ENCODE measurements at places on chromosomes 2 and 18.

DNA sequence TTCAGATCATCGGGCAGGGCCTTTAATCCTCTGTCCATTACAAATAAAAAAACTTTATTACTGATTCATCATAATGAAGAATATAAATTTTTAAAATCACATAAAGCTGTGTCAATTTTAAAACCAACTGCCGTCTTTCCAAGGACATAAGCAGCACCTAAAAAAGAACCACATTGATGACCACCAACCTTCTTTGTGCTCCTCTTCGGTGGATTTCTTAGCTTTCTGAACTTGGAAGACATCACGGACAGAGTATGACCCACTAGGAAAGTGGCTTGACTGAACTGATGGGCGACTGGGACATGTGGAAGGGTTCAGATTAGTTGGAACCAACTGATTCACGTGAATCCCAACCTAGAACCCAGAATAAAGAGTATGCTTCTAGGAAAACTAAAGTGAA is 68.9 kb downstream of the EIF5B start:
- no peak for DNase-seq

GRCh38 chr2:175829741-175830140 is 172.3 kb downstream of the LNPK start:
- DNase-seq = no peak

- peak; percentile 18 for DNase-seq
Observed at GRCh38 chr18:35580701-35581539, 620 bp upstream of the GALNT1 start.

DNA sequence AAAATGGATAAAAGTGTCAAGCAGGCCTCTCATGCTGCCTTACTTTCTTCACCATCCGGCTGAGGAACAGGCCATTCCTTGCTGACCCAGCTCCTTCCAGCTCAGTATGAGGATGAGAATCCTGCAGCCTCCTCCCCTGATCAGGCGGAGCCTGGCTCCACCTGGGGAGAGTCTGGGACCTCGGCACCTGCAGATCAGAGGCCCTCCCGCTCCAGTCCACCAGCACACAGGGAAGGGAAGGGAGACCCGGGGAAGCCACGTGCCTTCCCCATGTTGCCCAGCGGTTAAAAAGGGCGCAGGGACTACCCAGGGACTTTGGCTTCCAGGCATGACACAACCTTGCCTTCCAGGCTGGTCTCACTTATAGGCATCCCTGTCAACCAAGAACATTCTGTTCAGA is 172.0 kb downstream of the NDUFA10 start:
- DNase-seq = no peak

GRCh38 chr2:43448011-43448821 is 147.6 kb downstream of the THADA start:
- DNase-seq = no peak

- no peak for DNase-seq
Observed at GRCh38 chr2:129554373-129554772, 425.1 kb upstream of the RAB6C start.

DNA sequence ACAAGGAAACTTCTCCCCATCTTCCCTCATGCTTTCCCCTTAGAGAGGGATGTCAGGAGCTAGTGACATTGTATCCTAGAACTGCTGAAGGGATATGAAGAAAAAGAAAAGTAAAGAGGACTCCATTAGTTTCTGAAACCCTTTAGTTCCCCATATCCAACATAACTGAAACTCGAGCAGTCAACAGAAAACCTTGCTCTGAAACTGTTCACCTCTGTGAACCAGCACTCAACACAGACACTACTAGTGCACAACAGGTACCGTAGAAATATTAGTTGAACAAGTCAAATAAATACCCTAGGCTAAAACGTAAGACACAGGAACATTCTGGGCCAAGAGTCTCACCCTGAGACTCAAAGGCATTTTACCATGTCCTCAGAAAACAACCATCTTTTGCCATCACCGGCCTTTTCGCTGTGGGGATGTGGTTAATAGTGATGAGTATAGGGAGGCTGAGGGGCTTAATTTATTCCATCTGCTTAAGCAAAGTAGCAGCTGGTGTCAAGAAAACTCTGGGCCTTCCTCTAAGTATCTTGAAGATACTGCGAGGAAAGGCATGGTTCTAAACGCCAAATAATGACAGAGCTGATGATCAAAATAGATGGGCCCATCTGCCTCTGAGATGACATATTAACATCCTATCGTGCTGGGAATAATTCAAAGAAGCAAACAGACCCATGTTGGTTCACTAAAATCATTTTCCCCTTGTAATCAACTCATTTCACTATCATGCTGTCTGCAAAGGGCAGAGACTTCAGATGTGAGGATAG is 156.8 kb downstream of the STK39 start:
- no peak for DNase-seq

DNA sequence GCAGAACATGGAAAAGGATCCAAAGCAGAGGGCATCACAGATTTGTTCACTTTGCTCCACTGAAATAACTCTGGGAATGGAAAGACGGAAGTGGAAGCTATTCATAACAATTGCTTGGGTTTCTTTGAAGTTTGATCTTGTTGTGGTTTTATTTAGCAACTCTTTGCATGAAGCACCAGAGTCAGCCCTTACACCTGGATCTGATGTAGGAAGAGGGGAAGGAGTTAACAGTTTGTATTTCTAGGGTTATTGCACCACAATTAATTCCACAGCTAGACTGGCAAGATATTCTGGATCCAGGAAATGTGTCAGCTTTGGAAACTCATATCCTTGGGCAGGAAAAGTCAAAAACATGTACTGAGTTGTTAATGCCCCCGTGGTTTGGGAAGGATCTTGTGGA is 1143.4 kb downstream of the CNTNAP5 start:
- no peak for DNase-seq

DNA sequence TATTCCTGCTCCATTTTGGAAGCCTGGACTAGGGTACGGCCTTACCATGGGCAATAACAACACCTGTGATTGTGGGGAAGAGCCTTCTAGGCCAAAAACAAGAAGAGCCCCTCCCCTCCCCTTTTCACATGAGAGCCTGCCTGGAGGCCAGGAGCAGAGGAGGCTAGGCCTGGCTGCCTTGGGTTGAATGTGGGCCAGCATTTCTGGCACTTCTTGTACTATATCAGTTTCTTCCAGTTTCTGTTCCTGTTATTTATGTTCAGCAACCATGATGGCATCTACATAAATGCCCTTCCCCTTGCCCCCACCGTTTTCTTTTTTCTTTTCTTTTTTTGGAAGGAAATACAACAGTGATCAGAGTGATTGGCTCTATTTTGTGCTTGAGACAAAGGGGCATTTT is 58.4 kb downstream of the KCTD18 start:
- no peak for DNase-seq

DNA sequence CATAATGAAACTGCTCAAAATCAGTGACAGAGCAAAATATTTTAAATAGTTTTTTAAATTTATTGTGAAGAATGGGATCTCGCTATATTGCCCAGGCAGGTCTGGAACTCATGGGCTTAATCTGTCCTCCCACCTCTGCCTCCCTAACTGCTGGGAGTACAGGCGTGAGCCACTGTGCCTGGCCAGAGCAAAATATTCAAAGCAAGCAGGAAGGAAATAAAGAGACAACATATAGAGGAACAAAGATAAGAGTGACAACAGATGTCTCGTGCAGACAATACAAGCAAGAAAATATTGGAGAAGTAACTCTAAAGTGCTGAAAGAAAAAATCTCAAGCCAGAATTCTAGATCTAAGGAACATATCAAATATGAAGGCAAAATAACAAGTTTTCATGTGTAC is 5.0 kb upstream of the SCLY start:
- DNase-seq = no peak

DNA sequence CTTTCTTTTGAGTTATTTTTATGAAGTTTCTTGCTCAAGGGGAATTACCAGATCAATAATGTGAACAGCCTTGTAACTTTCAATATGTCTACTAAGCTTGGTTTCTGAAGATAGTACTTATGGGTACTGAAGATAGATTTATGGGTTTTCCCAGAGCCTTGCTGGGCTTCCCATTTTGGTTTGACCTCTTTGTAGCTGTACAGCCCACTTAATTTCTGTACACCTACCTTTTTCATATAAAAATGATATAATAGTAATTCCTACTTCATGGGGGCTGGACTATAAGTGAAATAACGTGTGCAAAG is 22.2 kb downstream of the IL1R2 start:
- DNase-seq = no peak

DNA sequence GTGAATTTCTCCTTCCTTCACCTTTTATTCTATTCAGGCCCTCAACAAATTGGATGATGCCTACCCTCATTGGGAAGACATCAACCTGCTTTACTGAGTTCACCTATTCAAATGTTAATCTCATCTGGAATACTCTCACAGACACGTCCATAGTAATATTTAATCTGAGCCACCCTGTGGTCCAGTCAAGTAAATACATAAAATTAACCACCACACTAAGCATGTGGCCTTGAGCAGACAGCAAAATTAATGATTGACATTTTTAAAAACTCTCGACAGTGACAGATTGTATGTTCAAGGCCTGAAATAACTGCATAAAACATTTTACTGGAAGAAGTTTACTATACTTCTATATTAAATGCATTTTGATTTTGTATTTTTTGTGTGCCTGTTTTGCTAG is 540.6 kb upstream of the GCFC2 start:
- no peak for DNase-seq

DNA sequence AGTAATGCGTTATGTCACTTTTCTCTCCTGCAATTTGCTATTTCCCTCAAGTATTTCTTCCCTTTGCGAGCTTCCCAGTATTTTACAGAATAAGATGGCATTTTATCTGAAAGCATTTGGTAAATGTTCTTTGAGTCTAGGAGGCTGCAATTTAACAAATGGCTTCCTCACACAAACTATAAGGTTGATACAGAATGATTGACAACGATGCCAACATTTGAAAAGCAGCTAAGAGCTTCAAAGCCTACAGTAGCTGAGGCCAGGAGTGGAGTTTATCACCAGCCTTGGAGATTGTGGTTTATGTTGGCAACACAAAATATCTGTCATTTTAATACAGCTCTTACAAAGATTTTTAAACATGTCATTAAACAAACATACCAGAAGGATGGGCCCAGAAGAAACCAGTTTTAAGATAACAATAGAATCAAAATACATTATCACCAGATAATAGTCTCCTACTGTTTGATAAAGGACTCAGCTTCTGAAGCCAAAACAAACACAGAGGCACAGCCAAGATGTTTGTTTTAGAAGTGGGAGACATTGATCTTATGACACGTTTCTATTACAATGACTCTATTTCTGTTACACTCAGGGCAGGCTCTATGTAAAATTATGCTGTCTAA is 711.4 kb upstream of the ACVR2A start:
- DNase-seq = no peak

DNA sequence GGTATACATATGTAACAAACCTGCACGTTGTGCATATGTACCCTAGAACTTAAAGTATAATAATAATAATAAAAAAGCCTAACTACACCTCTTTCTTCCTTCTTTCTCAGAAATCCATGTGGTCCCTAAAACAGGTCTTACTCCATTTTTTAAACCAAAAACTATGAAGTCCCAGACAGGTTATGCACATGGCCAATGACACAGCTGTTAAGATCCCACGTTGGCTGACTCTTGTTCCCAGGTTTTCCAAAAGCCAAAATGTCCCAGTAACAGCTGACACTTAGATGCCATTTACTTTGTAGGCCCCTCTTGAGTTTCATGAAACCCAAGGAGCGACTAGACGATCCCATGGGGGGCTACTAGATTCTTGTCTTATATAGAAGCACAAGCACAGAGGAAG is 97.0 kb downstream of the KCNF1 start:
- DNase-seq = no peak

DNA sequence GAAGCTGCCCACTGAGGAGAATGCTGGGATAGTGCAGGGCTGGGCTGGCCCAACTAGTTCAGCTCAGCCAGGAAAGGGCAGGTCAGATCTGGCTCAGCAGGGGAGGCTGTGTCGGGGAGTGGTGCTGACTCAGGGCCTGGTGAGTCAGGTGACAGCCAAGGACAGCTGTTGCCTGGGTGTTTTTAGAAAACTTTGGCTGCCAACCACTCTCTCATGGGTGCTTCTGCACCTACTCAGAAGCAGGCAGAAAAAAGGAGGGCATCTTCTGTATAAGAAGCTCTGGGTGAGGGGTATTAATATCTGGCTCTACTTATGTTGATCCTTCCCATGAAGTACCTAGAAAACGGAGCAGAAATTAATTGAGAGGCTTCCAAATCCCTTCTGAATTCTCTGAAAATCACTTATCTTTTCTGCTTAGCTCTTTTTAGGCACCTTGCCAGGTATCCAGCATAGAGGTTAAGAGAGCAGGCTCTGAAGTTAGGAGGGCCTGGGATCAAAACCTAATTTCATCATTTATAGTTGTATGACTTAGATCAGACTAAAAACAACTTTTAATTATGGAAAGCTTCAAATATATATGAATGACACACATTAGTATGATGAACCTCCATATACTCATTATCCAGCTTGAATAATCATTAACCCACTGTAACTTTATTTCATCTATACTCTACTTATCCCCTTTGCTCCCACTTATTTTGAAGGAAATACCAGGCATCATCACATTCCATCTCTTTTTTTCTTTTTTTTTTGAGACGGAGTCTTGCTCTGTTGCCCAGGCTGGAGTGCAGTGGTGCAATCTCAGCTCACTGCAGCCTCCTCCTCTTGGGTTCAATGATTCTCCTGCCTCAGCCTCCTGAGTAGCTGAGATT is 15.5 kb upstream of the RAB10 start:
- peak; percentile 94 for DNase-seq

DNA sequence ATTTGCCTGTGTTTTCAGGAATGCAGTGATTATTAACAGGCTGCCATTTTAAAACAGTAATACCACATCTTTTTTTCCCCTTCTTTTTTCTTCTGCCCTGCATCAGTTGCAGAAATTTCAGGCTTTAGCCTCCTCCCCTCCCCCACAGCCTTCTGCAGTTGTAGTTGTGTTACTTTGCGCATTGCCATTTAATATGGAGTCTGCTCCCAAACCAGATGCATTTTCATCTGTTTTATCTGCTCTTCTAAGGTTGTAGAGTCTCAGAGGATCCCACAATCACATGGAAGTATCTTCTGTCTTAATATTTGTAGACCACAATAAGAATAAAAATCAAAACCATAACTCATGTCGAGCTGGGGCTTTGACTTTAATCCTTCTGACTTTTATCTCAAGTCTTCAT is 3.8 kb downstream of the ASXL3 start:
- DNase-seq = no peak

DNA sequence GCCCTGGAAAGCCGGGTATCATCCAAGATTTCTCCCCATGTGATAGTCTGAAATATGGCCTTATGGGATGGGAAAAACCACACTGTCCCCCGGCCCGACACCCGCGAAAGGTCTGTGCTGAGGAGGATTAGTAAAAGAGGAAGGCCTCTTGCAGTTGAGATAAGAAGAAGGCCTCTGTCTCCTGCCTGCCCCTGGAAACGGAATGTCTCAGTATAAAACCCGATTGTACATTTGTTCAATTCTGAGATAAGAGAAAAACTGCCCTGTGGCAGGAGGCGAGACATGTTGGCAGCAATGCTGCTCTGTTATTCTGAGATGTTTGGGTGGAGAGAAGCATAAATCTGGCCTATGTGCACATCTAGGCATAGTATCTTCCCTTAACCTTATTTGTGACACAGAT is 26.8 kb downstream of the RUFY4 start:
- DNase-seq = no peak
